Stimulated activated CD4-positive, alpha-beta T cell treated with anti-CD3 and anti-CD28 coated beads, Interleukin-4, amount 100 ng/mL, for 1 hour (primary cell): ENCODE measurements at places on chromosomes 16 and 17.
A peak's percentile ranks its signal among the peaks of the same experiment; 100 is the strongest.

DNA sequence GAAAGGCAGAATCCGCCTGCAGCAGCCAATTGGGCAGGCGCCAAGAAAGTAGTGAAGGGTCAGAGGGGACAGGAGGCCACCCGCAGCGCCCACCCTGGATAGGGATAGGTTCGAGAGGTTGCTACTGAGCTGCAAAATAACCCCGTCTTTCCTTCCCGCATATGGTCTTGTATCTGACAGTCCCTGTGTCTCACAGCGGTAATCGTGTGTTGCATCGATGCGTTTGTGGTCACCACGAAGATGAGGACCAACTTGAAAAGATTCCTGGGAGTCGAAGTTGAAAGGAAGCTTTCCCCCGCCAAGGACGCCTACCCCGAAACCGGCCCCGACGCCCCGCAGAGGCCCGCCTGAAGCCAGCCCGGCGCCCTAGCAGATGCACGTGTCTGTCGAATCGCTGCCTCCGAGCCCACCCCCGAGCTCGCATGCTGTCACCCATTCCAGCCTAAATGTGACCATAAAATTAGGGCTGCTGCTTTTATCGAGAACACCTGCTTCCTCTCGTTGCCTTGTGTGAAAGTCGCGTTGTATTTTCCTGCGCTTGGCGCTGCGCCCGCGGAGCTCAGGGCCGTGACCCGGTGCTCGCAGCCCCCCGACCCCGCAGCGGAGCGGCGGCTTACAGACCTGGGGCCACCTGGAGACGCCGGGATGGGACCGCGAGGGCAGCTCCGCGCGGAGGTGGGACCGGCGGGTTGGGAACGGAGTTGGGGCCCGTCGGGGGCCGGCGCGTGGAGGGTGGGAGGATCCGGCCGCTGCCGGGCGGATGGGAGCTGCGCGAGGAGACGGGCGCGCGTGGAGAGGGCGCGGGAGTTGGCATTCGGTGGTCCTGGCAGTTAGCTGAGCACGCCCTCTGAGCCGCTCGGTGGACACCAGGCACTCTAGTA lies at the start of gene CMTM2:
CMTM2 (plus strand) TSS at position 813 of the 881 bp plus-strand sequence. CDS start 145 bp downstream, outside the sequence.
- DNase-seq = peak; percentile 28

- DNase-seq = no peak
Observed at GRCh38 chr16:11439790-11440656, 94.8 kb downstream of the RMI2 start.

GRCh38 chr16:14014284-14014625 lies 56.9 kb upstream of the MRTFB start:
- no peak for DNase-seq

DNA sequence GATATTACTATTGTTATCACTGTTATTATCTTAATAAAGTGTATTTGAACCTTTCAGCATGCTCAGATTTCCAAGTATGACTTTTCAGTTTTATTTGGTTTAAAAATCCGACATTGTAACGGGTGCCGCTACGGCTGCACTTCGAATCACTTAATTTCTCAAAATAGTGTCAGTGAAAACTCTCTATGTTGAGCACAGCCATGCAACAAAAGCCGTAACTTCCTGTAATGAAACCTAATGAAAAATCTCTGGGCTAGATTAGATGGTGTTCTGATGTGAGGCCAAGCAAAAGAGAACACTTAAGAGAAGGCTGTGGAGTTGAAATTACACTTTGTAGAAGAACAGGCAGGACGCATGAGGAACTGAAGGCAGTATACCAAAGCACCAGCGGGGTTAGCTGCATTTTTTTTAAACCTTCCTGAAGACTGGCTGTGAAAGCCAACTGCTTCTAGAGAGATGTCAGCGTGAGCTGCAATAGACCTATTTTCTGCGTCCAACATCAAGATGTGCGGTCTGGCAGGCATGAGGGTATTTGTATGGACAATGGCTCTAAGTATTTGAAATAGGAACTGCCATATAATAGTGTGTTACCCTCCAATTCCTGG lies 1545.0 kb upstream of the GOT2 start:
- DNase-seq = no peak

DNA sequence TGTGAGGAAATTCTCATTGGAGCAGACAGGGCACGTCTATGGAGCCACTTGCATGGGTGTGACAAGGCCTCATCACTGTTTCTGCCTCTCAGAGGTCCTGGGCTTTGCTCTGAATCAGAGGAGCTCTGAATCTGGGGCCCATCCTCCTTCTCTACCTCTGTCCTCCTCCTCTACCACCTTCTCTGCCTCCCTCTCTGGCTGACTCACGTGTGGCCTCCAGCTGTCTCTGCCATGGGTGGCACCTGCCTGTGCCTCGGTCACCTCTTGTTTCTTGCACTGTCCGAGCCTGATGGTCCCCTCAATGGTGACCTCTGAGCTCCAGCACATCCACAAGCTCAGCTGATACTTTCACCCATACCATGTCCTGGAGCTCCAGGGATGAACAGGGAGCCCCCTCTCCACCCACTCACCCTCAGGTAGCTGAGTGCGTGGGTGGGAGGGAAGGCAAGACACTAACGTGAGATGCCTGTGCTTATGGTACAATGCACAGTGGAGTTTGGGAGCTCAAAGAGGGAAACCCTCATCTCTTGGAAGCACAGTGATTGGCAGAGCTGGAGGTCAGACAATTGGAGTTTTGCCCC lies 116.4 kb upstream of the CRHR1 start:
- no peak for DNase-seq

- peak; percentile 20 for DNase-seq
Observed at GRCh38 chr16:1613728-1614455, 1.7 kb downstream of the CRAMP1 start.

DNA sequence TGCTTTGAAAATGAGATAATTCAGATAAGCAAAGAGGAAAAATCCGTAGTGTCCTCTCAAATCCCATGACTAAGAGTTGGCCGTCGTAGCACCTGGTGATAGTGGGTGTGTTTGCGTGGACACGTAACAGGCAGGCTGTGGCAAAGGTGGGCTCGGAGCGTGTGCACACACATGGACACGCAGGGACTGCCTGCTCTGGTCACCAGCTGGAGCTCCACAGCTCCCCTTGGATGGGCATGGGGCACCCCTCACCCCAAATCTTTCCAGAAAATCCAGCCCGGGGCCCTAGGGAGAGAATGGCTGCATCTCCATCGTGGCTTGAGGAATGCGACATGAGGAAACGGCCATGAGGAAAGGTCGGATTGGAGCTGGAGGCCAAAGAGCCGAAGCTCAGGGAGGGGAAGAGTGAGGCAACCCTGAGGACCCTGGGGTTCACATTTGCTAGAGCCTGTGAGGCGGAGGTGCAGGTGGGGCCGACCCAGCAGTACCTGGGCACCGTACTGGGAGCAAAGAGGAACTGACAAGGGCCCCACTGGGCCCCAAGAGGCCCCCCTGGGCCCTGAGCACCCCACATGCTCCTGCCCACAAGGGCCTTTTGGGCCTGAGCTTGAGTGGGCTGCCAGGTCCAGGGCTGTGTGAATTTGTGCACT lies 51.6 kb downstream of the DNAH17 start:
- DNase-seq = no peak

GRCh38 chr16:67552476-67552875 lies 9.8 kb upstream of the CTCF start:
- no peak for DNase-seq

DNA sequence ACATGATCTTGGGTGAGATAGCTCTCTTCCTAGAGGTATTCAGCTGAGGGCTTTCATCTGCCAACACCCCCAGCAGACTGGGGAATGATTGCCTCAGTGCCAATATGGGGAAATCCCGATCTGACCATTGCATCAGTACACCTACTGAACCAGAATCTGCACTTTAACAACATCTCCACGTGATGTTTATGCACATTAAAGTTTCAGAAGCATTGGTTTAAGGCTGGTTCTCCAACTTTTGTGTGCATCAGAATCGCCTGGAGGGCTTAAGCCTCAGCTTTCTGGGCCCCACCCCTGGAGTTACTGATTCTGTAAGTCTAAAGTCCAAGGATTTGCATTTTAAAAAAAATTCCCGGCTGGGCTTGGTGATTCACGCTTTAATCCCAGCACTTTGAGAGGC lies 123.6 kb upstream of the MED13 start:
- no peak for DNase-seq

GRCh38 chr16:52547834-52548215 lies 882 bp upstream of the TOX3 start:
- DNase-seq = no peak

- DNase-seq = no peak
Observed at GRCh38 chr17:68327823-68328557, 36.7 kb downstream of the ARSG start.

DNA sequence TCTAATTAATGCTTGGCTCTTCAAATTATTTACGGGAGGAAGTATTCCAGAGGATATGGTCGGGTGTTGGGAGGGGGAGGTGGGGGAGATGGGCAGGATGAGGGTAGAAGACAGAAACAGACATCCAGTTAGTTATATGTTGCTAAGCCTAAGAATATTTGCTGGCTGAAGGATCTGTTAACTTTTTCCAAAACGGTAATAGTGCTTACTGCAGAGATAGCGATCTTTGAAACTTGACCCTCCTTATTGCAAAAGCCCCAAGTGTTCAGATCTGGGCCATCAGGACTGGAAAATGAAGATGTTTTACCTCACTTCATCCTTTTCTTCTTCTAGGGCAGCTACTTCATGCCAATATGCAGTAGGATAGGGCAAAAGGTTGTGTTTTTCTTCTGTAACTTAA lies 27.0 kb upstream of the MMD start:
- DNase-seq = no peak

- DNase-seq = no peak
Observed at GRCh38 chr16:81621496-81621895, 157.6 kb upstream of the PLCG2 start.

DNA sequence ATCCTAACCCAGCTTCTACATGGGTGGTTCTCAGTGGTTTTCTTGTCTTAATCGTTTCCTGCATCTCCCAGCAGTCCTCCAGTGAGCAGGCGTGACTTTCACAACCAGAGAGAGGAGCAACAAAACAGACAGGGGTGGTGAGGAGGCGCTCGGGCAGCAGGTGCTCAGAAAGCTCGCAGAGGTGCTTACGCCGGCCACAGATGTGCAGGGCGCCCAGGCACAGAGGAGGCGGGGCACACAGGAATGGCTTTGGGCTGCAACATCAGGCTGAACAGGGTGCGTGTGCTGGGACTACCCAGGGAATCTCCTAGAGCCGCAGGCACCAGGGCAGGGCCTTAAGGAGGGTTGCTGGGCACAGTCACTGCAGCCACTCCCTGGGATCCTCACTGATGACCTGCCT lies 32.6 kb downstream of the KLHDC4 start:
- DNase-seq = no peak

DNA sequence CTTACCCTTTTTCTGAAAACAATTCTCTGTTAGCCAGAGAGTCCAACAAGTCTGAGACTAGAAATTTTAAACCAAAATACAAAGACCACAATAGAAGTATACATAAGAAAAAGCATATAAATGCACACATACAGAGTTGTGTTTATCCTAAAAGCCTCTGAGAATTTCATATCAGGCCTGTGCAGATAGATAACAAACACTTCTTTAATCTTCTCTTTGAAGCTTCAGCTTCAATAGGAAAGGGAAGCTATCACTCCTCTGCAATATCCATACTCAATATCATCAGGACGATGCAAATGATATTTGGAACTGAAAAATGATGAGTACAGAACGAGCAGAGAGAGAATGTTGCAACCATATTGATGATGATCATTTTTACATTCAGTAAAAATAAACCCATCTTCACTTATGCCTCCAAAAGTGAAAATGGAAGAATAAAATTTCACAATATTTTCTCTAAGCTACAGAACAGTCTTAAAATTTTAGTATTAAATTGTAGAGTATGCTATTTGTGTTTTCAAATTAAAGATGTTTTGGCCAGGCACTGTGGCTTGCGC lies 61.6 kb downstream of the SKAP1 start:
- DNase-seq = no peak

DNA sequence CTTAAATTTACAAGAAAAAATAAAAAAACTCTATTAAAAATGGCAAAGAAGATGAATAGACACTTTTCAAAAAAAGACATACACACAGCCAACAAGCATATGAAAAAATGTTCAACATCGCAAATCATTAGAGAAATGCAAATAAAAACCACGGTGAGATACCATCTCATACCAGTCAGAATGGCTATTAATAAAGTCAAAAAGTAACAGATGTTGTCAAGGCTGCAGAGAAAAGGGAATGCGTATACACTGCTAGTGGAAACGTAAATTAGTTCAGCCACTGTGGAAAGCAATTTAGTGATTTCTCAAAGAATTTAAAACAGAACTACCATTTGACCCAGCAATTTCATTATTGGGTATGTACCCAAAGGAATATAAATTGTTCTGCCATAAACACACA lies 31.4 kb downstream of the CAPNS2 start:
- no peak for DNase-seq

GRCh38 chr16:1775846-1776671 lies 3.1 kb upstream of the MRPS34 start:
- DNase-seq = no peak

- DNase-seq = no peak
Observed at GRCh38 chr17:76011951-76012350, 11.3 kb downstream of the CDK3 start.

- DNase-seq = no peak
Observed at GRCh38 chr17:79854080-79855060, 15.1 kb upstream of the CBX4 start.

GRCh38 chr16:31052114-31052513 lies 18.8 kb downstream of the STX4 start:
- no peak for DNase-seq

- no peak for DNase-seq
Observed at GRCh38 chr16:87973717-87974116, 22.5 kb downstream of the BANP start.

GRCh38 chr16:77191259-77191969 lies 424 bp downstream of the MON1B start:
- peak; percentile 26 for DNase-seq

DNA sequence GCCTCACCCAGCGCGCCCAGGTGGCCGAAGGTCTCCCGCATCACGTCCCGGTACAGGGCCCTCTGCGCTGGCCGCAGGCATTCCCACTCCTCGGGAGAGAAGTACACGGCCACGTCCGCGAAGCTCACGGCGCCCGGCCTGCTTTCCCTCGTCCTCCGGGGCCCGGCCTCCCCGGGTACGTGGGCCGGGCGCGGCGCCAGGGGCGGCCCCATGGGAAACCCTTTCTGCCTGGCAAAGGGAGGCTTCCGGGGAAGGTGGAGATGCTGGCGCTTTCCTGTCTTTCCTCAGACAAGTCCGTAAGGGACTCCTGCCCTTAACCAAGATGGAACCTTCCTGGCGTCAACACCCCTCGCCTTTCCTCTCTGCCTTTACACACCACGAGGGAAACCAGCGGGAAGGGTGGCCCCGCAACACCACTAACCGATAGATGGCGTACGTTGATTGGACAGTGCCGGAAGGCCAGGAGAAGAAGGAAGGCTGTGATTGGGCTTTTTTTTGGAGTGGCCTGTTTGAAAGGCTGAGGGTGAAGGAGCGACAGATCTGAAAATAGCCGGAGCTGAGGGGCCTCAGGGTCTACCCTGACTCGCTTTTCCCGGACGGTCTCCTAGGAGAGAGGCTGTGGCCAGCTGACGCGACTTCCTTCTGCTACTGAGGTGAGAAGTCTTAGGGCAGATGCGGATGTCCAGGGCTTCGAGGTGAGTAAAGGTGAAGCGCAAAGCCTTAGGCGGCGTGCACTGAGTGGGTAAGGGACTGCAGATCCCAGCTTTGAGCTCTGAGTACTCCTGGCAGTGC lies at the start of gene ZNF785:
ZNF785 (minus strand) TSS at position 298 of the 792 bp plus-strand sequence; CDS start at position 212, 86 bp downstream.
- DNase-seq = peak; percentile 86
